Activated CD4-positive, alpha-beta T cell treated with anti-CD3 and anti-CD28 coated beads for 36 hours (primary cell): ENCODE measurements at places on chromosomes 2 and 18. TPM values are rescaled to one million over a fixed set of nuclear protein-coding genes. Genes with fewer than 3 reads are reported as not detected.

DNA sequence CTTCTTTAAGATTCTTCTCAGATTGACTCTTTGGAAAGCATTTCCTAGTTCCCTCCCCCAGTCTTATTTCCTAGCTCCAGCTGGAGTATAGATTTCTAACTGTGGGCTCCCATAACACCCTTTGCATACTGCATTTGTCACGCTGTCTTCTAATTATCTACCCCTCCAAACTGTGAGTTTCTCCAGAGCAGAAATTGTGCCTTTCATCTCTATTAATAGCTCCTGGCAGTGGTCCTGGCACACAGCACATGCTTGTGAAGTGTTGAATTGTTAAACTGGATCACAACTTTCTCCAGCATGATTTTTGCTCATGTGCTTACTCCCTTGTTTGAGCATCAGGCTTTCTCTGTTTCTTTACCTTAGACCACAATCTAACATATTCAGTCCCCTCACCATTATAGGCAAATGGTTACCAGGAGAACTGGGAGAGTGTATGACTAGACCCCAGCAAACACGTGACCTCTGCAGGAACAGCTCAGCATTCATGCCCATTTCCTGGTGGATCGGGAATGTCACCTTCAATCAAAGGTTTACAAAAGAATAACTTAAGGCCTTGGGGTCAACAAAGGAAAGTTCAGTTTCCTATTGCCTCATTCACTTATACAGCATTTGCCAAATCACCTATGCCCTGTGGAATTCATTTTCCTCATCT, 175.7 kb upstream of the TANK start:
- H3K4me3 ChIP-seq, result no peak overlapping the region

DNA sequence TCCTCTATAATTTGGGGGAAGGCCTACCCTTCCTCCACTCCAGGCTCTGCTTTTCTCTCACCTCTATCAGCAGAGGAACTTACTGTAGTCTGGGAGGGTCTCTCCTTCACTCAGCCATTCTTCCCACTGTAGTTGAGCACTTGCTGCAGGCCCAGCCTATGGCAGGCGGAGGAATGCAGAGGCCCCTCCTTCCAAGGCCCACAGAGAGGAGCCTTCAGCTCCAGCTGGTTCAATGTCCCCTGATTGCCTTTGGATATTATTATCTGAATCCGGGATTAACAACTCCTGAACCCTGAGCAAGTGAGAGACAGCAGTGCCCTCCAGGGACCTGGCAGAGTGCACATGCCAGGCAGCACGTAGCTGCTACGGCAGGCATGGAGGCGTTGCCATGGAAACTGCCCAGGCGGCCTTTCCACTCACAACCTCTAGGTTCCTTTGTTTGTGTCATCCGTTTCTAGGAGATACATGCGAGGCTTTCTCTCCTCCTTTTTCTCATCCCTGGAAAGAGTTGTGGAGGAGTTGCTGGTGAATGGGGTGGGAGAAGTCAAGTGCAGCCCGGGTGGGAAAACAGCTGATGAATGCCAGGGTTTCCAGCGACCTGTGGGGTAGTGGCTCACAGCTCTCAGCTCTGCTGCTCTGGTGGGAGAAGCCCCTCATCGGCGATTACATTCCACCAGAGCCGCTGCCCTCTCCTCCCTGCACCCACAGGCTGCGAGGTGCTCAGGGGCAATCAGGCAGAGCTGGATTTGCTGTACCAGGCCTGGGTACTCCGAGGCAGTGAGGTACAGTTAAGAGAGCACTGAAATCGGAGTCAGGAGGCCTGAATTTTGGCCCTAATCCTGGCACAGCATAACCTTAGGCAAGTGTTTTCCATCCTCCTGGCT, 55.3 kb upstream of the HK2 start:
- no peak overlapping the region for H3K27ac ChIP-seq
- peak; percentile 11 for DNase-seq
- H3K4me3 ChIP-seq, result no peak overlapping the region
- no peaks in the 10 kb centered on the region for H3K27me3 ChIP-seq

GRCh38 chr2:3876685-3877084, 173.3 kb downstream of the DCDC2C start:
- H3K4me1 ChIP-seq, result no peaks in the 10 kb centered on the region
- H3K27ac ChIP-seq, result no peak overlapping the region
- peaks cover 3% of the 10 kb centered on the region for H3K27me3 ChIP-seq

NT5C1B gene
- total RNA-seq, result not detected

GRCh38 chr18:51346404-51346803, 148.9 kb upstream of the MEX3C start:
- DNase-seq, result no peak
- H3K4me3 ChIP-seq, result no peak overlapping the region
- H3K36me3 ChIP-seq, result no peaks in the 10 kb centered on the region
- H3K27ac ChIP-seq, result no peak overlapping the region
- peaks cover 14% of the 10 kb centered on the region for H3K27me3 ChIP-seq
- H3K4me1 ChIP-seq, result no peaks in the 10 kb centered on the region

GRCh38 chr2:240389302-240389805, 46.1 kb upstream of the GPC1 start:
- H3K4me3 ChIP-seq, result no peak overlapping the region
- H3K27me3 ChIP-seq, result no peaks in the 10 kb centered on the region
- no peak for DNase-seq
- H3K27ac ChIP-seq, result no peak overlapping the region
- no peaks in the 10 kb centered on the region for H3K36me3 ChIP-seq
- H3K4me1 ChIP-seq, result peaks cover 9% of the 10 kb centered on the region

CHST9 gene
- total RNA-seq, result not detected

DNA sequence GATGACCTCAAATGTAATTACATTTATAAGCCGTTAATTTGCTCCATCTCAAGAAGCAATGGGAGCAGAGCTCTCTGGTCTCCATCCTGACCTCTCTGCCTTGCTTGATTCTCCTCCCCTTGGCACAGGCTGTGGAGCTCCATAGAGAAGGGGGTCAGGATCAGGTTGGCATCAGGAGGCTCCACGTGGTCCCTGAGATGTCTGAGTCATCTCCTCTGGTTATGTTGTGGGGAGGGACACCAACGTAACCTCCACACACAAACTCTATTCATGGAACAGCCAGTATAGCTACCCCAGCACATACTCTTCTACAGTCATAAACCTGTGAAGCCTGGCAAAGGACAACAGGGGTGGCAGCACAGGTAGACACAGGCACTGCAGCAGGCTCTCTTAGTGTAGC, 29.0 kb downstream of the TRABD2A start:
- peaks cover 55% of the 10 kb centered on the region for H3K36me3 ChIP-seq
- peak overlapping the region; percentile 62 for H3K27ac ChIP-seq
- H3K4me3 ChIP-seq, result no peak overlapping the region
- no peak for DNase-seq
- H3K4me1 ChIP-seq, result peaks cover 89% of the 10 kb centered on the region

GRCh38 chr2:120879431-120880295, 144.0 kb downstream of the GLI2 start:
- no peak for DNase-seq
- no peak overlapping the region for H3K4me3 ChIP-seq
- H3K27me3 ChIP-seq, result peaks cover 3% of the 10 kb centered on the region
- no peaks in the 10 kb centered on the region for H3K36me3 ChIP-seq

GRCh38 chr18:39345321-39345720, 1779.7 kb upstream of the CELF4 start:
- no peaks in the 10 kb centered on the region for H3K27me3 ChIP-seq
- no peak for DNase-seq
- H3K4me3 ChIP-seq, result no peak overlapping the region
- no peaks in the 10 kb centered on the region for H3K36me3 ChIP-seq
- no peaks in the 10 kb centered on the region for H3K4me1 ChIP-seq
- H3K27ac ChIP-seq, result no peak overlapping the region

- peaks cover 17% of the 10 kb centered on the region for H3K36me3 ChIP-seq
- H3K27ac ChIP-seq, result peak overlapping the region; percentile 95
- H3K4me1 ChIP-seq, result peaks cover 33% of the 10 kb centered on the region
- H3K4me3 ChIP-seq, result peak overlapping the region; percentile 99
Observed at GRCh38 chr18:63422864-63423304, 608 bp upstream of the VPS4B start.

GRCh38 chr2:126778561-126779501, 119.9 kb upstream of the TEX51 start:
- DNase-seq, result no peak
- H3K27ac ChIP-seq, result no peak overlapping the region
- H3K36me3 ChIP-seq, result no peaks in the 10 kb centered on the region
- peaks cover 11% of the 10 kb centered on the region for H3K27me3 ChIP-seq
- H3K4me3 ChIP-seq, result no peak overlapping the region
- no peaks in the 10 kb centered on the region for H3K4me1 ChIP-seq
